Endothelial cell of umbilical vein (primary cell): ENCODE measurements at places on chromosomes 12 and 14. TPM values are rescaled to one million over a fixed set of nuclear protein-coding genes. Genes with fewer than 3 reads are reported as not detected.

Gene NPAS3
- 0.13 and 0.65 TPM in 2 replicates for total RNA-seq

Gene TAS2R8
- total RNA-seq, result not detected in 2 replicates

Gene SIX6
- total RNA-seq, result not detected in 2 replicates

Gene CCDC175
- total RNA-seq, result not detected in 2 replicates

Gene SYNE3
- 18.8 and 19.1 TPM in 2 replicates for total RNA-seq

Gene HOXC6
- 0.51 and 0.58 TPM in 2 replicates for total RNA-seq

Gene C1QL4
- total RNA-seq, result not detected in 2 replicates

Gene CCDC38
- not detected in 2 replicates for total RNA-seq

Gene ARHGEF25
- total RNA-seq, result 4.7 and 7.4 TPM in 2 replicates

Gene CNTN1
- 0.07 TPM in 1 of 2 replicates, not detected in the other for total RNA-seq

Gene ZNF385A
- 7.9 and 9.6 TPM in 2 replicates for total RNA-seq

Gene SLC5A8
- not detected in 2 replicates for total RNA-seq
